Aorta (tissue), 5 donors: ENCODE measurements at places on chromosomes 6 and 20. TPM values are rescaled to one million over a fixed set of nuclear protein-coding genes. Genes with fewer than 3 reads are reported as not detected.

The COL11A2 gene
- 1.6 TPM for total RNA-seq

The PPP1R14C gene
- 0.58 TPM for total RNA-seq

DNA sequence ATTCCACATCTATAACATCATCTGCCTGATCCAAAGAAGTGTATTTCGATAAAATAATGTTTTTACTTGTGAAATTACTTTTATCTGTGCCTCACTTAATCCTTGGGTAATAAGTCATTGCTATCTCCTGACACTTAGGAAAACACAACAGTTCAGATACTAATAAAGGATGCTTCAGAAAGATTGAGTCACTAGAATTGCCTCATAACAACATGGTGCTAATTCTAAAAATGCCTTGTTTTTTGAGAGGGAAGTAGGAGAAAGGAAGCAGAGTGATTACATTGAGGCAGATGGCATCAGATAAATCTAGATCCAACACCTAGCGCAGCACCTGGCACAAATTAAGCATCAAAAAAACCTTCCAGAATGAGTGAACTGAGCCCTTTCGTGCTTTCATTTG lies 69.0 kb downstream of the NCOA7 start:
- no peak for DNase-seq

DNA sequence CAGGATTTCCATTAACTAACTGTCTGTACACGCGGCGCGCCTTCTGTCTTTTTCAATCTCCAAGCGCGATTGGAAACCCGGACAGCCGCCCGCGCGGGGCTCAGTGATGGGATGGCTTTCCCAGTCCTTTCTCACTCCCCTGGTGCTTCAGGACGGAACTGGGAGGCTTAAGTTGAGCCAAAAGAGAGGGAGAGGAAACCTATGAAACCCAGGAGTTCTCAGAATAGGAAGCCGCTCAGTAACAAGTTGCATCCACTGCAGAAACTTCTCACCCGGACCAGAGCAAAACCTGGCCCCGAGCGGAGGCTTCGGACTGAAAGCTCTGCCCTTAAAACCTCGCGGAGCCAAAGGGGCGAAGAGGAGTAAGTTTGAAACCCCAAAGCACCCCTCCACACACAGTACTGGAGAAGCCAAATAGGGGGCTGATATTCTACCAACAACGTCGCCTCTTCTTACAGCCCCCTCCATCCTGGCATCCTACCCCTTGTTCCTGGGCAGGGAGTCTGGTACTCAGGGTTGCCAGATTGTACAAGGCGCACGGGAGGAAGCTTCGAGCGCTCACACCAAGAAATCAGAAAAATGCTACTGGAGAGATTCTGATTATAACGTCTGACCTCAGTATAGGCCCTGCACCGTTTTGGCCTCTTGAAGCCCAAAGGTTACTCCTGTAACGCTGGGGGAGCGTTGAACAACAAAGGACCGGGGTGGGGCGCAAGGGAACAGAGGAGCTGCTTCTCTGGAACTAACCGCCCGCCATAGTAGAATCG lies 906 bp upstream of the COL12A1 start:
- peak; percentile 55 for DNase-seq
